ENCODE measurements at places on chromosomes 7 and 10. TPM values are rescaled to one million over a fixed set of nuclear protein-coding genes. Genes with fewer than 3 reads are reported as not detected.
A peak's percentile ranks its signal among the peaks of the same experiment; 100 is the strongest.

DNA sequence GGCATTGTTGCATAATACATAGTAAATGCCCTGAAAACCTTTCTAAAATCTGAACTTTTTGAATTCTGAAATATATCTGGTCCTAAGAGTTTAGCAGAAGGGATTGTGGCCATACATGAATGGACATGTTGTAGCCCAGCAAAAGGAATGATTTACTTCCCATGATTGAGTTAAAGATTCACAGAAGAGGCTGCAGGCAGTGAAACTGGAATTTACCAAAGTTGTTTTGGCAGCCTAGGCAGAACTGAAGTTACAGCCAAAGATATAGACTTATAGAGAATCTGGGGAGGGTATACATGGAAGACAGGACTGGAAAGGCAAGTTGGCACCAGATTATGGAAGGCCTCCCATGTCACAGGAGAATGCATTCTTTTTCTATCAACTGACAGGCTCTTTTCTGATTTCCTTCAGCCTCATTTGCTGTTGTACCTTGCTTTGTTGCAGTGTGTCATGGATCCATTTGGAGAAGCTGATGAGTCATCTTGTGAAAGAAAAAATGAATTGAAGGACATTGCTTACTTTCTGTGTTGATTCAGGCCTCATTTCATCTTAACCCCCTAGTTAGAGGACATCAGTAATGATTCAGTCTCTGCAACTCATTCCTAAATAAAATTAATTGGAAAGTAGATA is 356.2 kb upstream of the LRGUK start:
- peak; percentile 63 for DNase-seq

- DNase-seq = peak; percentile 66
Measured at GRCh38 chr7:103593691-103594090, 147.7 kb upstream of the SLC26A5 start.

- peak; percentile 73 for DNase-seq
Measured at GRCh38 chr7:105890290-105890997, 14.0 kb upstream of the ATXN7L1 start.

- DNase-seq = no peak
Measured at GRCh38 chr7:74554178-74554577, 100.5 kb downstream of the GTF2IRD1 start.

The ZFAND2A gene
- total RNA-seq = 50.7 TPM

All from M059J (cell line).